ENCODE measurements at places on chromosomes 7 and 10. TPM values are rescaled to one million over a fixed set of nuclear protein-coding genes. Genes with fewer than 3 reads are reported as not detected.

GRCh38 chr10:131618587-131619267 is 282.1 kb upstream of the PPP2R2D start:
- DNase-seq = no peak

- DNase-seq = no peak
Measured at GRCh38 chr7:36387435-36388231, 2.0 kb upstream of the ANLN start.

- no peak for DNase-seq
Measured at GRCh38 chr10:12717981-12718707, 283.4 kb downstream of the CCDC3 start.

DNA sequence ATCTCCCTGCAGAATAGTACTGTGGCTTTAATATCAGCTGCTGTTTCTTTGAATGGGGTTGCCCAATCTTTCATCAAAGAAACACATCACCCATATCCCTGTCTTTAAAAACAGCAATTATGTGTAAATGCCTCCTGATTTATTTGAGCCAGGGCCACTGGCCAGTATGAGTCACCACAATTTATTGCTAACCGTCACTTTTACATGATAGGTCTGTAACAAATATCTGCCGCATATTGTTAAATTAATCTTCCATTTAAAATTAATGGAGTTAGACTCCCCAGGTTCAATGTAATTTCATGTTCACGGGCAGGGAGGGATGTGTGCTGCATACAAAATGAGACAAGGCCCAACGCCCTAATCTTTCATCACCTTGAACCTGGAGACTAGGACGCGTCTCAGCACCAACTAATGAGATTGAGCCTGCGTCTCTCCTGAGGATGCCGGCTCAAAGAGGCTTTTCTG is 673.4 kb downstream of the AUTS2 start:
- no peak for DNase-seq

- DNase-seq = no peak
Measured at GRCh38 chr10:112593023-112593422, 146.0 kb downstream of the VTI1A start.

DNA sequence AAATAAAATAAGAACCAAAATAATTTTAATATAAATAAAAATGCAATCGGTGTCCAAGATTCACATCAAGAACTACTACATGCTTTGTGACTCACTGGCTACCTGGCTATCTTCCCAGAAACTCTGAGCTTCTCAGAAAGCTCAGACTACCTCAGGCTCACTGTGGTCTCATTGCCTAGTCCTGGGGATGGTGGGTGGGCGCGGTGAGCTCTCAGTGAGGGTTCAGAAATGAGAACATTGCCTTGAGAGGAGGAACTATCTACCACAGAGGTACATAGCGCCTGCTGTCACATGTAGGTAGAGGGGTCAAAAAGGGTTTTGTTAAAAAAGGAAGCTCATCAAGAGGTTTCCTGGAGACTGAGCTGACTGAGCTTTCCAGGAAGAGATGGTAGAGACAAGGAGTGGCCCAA is 108.0 kb downstream of the WDFY4 start:
- DNase-seq = peak; percentile 16

DNA sequence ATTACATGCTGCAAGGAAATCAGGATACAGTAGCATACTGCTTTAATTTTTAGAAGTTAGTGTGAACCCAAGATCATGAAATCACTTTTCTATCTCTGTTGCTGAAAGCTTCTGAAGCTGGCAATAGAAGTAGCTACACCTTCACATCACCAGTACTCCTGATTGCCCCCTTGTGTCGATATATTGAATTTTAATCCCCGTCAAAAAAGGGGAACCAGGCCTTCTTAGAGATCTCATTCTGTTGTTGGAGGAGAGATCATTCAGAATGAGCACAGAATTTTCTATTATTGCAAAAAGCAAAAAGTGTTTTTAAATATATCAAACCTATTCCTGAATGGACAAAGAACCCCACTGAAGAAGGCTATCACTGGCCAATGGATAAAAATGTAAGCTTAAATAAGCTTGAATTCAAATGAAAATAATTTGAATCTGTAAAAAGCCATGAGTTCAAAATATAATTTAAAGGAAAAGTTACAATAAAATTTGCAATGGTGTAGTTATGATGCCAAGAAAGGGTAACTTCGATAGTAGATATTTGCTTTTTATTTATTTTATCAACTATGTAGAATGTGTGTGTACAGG is 39.7 kb upstream of the TEX47 start:
- no peak for DNase-seq

GRCh38 chr10:69861251-69862240 is 59.8 kb downstream of the COL13A1 start:
- DNase-seq = peak; percentile 73

GRCh38 chr7:127047521-127047920 is 205.2 kb downstream of the GRM8 start:
- DNase-seq = no peak

- no peak for DNase-seq
Measured at GRCh38 chr10:102538811-102539210, 35.0 kb downstream of the SUFU start.

DNA sequence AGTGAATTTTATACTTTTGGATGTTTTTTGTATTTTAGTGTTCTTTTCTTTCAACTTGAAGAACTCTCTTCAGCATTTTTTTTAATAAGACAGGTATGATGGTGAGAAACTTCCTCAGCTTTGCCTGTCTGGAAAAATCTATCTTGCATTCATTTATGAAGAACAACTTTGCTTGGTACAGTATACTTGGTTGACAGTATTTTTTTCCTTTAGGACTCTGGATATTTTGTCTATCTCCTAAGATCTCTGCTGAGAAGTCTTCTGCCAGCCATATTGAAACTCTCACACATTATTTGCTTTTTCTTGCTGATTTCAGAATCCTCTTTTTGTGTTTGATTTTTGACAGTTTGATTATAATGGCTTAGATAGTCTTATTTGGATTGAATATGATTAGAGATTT is 405.0 kb upstream of the GHITM start:
- no peak for DNase-seq

DNA sequence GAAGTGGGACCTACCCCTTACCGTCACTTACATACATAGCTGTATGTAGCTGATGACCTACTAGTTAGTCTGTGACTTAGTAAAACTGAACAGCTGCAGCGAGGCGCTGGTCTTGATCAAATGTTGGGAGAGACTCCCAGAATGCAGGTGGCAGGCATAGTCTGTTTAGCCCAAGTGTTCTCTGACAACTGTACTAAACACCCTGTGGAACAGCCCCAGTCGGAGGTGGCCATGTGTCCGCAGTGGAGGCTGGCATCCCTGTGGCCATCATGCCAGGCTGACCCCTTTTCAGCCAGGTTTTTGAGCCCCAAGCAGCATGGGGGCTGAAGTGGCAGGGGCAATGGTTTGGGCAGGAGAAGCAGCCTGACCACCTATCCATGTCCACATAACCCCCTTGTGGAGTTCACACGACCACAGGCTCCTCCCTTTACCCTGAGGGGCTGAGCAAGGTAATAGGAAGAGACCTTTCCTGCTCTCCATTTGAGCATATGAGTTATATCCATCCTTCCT is 7.2 kb downstream of the ADCY1 start:
- no peak for DNase-seq

DNA sequence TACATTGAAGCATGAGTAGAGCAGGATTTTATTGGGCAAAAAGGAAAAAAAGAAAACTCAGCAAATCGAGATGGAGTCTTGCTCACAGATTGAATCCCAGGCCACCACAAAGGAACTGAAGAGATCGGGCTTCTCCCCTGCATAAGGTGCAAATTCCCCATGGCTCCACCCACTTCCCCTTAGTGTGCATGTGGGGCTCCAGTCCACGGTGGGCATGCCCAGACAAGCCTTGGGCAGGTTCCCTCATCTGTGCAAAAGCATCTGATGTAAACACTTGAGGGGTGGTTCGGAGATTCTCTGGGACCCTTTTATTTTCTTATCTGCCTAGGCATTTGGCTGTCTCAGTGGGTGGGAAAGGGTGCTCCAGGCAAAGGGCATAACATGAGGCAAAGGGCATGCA is 150.7 kb downstream of the CFTR start:
- DNase-seq = no peak

GRCh38 chr7:149727899-149728476 is 45.4 kb downstream of the ZNF467 start:
- DNase-seq = no peak

DNA sequence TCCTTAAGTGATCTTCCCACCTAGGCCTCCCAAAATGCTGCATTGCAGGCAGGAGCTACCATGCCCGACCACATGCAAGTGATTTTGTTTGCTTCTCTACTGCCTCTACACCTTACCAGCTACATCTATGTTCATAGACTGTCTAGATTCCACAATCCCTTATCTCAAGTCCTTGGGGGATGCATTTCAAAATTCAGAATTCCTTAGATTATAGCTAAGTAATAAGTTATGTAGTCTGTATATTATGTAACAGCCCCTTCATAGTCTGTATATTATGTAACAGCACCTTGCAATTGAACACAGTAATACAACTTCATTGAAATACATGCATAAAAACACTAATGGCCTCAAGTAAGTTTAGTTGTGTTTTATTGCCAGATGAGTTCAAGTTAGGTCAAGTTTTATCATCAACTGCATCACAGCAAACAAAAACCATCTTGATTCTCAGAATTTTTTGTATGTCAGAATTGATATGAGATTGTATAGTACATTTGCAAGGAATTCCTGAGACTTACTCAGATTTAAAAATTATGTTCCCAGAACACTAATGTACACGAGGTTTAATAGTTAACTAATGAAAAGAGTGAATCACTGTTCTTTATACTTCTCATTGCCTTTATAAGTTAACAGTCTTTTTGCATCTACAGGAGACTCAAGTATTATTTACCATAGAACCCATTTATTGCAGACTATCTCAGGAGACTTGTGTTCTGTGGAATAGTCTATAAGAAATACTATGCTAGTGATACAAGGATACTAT is 11.6 kb upstream of the FOXP2 start:
- DNase-seq = no peak

GRCh38 chr10:31822616-31823318 is 105.9 kb downstream of the ARHGAP12 start:
- no peak for DNase-seq

- DNase-seq = no peak
Measured at GRCh38 chr10:43773736-43774135, 125.1 kb upstream of the ZNF32 start.

GRCh38 chr7:147653456-147653855 is 937.1 kb upstream of the C7orf33 start:
- no peak for DNase-seq

- DNase-seq = no peak
Measured at GRCh38 chr7:105132835-105133234, 118.8 kb downstream of the KMT2E start.

GRCh38 chr10:92740762-92741161 is 51.0 kb downstream of the HHEX start:
- DNase-seq = no peak

GRCh38 chr7:35492451-35493175 is 202.3 kb downstream of the HERPUD2 start:
- no peak for DNase-seq

- DNase-seq = no peak
Measured at GRCh38 chr10:110368002-110368401, 63.3 kb upstream of the SMNDC1 start.

DNA sequence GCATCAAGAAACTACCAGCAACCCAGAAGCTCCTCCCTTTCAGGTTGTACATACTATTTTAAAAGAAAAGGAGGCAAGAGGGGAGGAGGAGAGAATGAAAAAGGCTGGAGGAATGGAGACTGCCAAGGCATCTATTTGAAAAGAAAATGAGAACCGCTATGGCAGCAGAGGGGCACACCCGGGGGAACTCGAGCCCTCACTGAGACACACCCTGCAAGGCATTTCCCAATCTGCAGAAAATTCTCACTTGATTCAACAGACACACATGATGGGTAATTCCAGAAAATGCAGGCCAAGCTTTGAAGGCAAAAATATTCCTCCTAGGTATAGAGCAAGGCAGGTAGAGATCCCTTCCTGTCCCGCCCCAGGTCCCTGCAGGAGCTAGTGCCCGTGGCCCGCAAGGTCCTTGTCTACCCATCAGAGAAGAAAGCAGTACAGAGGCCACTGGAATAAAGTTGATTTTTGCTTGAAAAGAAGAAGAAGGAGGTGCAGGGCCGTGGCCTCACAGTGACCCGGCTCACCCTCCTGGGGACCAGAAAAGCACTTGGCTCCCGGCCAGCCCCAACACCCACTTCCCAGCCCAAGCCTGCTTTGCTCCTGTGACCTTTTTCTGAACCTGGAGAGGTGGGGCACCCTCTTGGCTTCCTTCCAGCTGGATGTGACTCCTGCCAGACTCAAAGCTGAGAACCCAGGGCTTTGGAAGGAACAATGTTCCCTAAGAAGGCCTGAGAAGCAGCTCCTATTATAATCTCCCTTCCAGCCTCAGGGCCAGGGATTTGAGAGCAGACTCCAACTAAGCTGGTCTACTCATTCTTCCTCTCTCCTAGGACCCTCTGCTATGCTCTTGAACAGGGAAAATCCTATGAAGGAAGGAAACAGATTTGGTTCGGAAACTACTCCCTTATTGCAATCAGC is 6.2 kb upstream of the PIK3CG start:
- no peak for DNase-seq

DNA sequence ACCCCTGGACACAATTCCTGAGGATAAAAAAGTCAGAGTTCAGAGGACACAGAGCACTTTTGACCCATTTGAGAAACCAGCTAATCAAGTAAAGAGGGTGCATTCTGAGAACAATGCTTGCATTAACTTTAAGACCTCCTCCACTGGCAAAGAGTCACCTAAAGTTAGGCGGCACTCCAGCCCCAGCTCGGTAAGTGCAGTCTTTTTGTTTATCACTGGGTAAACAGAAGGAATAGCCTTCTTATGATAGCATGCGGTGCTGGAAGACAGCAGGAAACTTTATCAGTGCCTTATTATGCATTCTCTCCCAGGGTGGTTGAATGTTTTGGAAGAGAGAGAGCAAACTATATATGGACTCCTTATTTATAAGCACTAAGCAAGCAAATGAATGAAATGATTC is 130.5 kb downstream of the CDK14 start:
- no peak for DNase-seq

DNA sequence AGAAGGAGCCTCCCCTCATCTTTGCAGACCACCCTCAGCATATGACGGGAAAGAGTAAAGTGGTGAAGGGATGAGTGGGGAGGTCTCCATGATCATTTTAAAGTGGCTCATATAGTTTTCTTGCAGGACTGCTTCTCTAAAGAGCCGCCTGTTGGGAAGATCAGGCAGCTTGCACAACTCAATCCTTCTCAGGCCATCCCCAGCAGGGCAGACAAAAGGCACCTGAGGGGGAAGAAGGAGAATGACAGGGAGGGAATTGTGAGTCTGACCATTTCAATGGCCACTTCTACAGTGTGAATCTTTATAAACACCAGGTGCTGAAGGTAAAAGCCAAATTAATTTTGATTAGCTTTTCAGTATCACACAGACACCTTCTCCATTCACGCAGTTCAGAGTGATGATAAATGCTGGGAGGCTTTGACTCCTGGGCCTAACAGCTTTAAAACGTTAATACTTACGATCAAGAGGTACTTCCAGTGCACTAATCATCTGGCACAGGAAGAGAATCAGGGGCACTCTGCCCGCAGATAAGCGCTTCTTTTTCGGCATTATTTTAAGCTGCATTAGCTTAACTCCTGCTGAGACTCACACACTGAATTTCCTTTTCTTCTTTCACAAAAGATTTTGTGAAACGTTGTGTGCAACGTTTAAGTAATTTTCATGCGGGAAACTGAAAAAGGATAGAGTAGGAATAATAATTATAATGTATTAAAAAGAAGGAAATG is 109.5 kb upstream of the LAMB4 start:
- no peak for DNase-seq

TAS2R5 gene
- total RNA-seq = 0.35 TPM

TBRG4 gene
- total RNA-seq = 119 TPM

GRM8 gene
- total RNA-seq = not detected

ZNF107 gene
- 5.9 TPM for total RNA-seq

FRMD4A gene
- 24.4 TPM for total RNA-seq

DUSP5 gene
- total RNA-seq = 76.2 TPM

GPR85 gene
- total RNA-seq = 0.22 TPM

ADGRA1 gene
- total RNA-seq = not detected
